ENCODE measurements at places on chromosomes 13 and 19. TPM values are rescaled to one million over a fixed set of nuclear protein-coding genes. Genes with fewer than 3 reads are reported as not detected.

Gene SLC17A7
- 0.16 TPM for total RNA-seq

Gene HSH2D
- total RNA-seq, result 43.5 TPM

Gene PSG3
- not detected for total RNA-seq

Gene CBY2
- total RNA-seq, result not detected

Gene KLF2
- total RNA-seq, result 2.7 TPM

Gene ZNF222
- 0.99 TPM for total RNA-seq

Gene VSTM2B
- total RNA-seq, result not detected

Gene PDX1
- not detected for total RNA-seq

Gene NKG7
- 332 TPM for total RNA-seq

Gene B9D2
- 6.2 TPM for total RNA-seq

Gene RASIP1
- 1.0 TPM for total RNA-seq

Gene ZNF91
- total RNA-seq, result 26.5 TPM

DNA sequence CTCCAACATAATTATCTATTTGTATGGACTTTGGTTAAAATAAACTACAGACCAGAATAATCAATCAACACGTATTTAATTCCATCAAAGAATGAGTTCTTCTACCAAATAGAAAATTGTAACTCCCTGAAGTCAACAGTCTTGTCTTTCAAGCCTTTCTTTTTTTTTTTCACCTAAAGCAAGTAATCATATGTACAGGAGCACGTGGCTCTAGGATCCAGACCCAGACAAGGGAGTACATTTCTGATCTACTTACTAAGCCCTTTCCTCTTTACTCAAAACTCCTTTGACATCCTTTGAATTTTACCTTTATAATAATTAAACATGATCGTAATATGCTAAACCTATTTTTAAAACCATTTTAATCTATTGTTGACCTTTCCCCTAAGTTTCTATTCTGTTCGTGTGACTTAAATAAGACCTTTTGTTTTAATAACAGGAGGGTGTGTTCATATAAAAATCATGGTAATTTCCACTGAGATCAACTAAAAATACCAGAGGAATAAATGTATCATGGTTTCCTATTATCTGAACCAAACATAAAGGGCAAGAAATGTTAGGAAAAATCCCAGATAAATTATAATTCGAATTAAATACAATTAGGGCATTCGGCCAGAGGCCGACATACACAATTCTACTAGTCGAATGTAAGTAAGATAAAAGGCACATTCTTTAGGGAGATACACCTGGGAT lies 1.7 kb downstream of the SLC7A1 start:
- no peak for DNase-seq

GRCh38 chr13:71148396-71148795 lies 718.6 kb downstream of the DACH1 start:
- DNase-seq, result no peak

DNA sequence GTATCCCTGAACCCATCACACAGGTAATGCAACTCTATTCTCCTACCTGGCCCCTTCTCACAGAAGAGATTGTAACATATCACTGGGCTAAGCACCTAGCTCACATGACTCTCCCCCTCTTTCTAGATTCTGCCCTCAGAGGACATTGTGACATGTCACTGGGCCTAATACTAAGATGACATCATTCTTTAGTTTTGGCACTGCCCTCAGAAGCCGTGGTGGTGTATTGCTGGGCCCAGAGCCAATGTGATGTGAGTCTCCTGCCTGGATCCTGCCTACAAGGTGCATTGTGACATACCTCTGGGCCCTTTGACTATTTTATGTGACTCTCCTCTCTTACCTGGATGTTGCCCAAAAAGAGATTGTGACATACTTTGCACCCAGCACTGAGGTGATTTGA lies 21.4 kb upstream of the ZNF730 start:
- no peak for DNase-seq

GRCh38 chr13:38577048-38577447 lies 109.8 kb upstream of the FREM2 start:
- no peak for DNase-seq

DNA sequence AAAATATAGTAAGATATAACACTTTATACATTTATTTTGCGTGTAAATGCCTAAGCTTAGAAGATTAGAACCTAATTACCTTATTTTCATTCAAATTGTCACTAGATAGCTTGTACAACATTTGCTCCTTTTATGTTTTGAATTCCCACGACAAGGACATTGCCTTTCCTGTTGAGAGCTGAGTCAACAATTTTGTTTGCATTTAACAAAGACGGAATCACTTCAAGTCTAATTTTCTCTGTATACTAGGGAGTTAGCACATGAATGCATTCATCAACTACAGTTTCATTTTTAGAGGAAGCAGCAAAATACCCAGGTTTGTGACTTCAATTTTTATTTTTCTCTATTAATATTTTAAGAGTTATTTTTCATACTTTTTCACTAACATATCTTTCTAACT lies 48.7 kb upstream of the PCCA start:
- no peak for DNase-seq

GRCh38 chr19:41957838-41958366 lies 1.2 kb downstream of the RABAC1 start:
- DNase-seq, result peak; percentile 27

DNA sequence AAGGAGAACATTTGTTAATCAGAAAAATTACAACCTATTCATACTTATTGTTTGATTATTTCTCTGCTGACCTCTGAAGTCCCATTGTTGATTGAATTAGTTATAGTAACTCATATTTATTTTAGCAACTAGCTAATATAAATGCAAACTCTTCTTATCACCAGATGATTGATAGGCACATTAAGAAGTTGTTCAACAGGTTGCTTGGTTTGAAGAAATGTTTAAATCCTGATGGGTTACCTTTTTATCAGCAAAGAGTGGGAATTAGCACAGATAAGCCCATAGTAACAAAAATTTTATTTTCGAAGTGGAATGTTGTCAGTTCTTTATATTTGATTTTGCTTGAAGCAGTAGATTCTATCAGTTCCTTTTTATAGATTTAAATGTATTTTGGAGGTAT lies 44.4 kb downstream of the KLF5 start:
- DNase-seq, result no peak

DNA sequence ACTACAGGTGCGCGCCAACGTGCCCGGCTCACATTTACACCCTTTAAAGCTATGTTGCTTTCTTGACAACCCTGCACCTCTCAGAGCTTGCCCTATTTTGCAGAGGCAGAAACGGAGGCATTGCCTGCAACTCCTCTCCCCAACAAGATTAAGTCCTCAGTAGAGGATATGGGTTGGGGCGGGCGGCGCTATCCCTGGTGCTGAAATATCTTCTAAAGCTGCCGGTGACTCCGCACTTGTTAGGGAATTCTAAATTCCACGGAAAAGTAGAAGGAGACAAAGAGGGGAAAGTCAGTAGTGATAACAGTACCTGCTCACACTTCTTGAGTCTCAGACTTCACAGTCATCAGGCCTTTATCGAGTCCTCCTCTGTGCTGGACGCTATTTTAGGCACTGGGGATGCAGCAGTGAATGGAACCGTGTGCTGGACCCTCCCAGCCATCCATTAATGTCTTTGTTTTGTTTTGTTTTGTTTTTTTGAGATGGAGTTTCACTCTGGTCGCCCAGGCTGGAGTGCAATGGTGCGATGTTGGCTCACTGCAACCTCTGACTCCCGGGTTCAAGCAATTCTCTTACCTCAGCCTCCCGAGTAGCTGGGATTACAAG lies 18.0 kb downstream of the SLC5A5 start:
- DNase-seq, result no peak

DNA sequence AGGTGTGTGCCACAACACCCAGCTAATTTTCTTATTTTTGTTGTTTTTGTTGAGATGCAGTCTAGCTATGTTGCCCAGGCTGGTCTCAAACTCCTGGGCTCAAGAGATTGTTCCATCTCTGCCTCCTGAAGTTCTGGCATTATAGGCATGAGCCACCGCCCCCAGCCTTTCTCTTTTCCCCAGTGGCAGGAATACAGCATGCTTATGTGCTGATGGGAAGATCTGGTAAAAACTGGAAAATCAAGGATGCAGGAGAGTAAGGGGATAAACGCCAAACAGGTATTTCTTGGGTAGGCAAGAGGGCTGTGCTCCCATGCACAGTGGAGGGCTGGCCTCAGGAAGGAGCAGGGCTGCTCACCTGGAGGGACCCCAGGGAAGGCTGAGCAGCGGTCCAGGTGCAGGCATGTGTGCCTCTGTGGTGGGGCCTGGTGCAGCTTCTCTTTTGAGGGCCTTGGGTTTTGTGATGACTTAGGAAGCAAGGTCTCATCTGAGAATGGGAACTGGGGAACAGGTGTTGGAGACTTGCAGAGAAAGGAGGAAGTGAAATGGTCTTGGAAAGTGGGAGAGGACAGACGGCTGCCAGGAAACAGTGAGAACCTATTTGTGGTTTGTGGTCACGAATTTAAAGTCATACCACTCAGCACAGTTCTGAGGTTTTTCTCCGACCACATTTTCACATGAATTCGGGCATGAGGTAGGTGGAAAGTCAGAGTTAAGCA lies 106.5 kb downstream of the TEX26 start:
- DNase-seq, result peak; percentile 15

GRCh38 chr13:114219392-114219791 lies 15.3 kb upstream of the CDC16 start:
- DNase-seq, result no peak

GRCh38 chr13:25847635-25848626 lies 203.9 kb downstream of the SHISA2 start:
- no peak for DNase-seq

GRCh38 chr13:30502237-30502636 lies 36.5 kb upstream of the HMGB1 start:
- DNase-seq, result no peak

DNA sequence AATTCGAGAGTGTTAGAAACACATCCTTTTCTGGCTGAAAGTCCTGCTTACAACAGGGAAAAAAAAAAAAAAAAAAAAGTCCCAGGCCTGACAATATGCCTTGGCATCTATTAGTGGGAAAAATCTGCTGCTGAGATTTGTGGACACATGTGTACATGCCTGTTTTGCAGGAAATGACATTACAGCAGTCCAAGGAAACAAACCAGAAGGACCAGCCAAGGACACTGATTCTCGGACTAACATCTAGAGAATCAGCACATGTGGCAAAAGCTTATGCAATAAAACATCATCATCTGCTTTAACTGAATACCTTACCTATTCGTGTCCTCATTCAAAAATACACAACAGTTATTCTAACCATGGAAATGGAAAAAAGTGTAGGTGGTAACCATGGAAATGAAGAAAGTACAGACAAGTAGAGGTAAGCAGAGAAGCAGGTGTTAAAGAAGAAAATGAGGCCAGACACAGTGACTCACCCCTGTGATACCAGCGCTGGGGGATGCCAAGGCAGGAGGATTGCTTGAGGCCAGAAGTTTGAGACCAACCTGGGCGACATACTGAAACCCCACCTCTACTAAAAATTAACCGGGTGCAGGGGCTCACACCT lies 9.4 kb upstream of the DPY19L3 start:
- no peak for DNase-seq

DNA sequence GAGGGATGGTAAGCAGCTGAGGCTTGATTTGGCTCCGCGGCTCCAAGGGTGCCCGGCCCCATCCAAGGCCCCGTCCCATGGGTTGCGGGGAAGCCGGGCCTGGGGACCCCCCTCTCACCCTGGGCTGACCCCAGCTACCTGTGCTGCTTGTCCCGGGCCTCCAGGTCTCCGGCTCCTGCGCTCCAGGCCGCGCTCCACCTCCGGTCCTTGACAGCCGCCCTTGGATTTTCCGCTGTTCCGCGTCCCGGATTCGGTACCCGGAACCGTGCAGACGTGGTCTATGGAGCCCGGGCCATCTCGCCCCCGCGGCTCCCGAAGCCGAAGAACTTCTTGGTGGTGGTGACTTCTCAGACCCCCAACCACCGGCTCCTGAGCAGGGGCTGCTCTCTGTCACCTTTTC lies 48.3 kb upstream of the C1QTNF9B start:
- no peak for DNase-seq

DNA sequence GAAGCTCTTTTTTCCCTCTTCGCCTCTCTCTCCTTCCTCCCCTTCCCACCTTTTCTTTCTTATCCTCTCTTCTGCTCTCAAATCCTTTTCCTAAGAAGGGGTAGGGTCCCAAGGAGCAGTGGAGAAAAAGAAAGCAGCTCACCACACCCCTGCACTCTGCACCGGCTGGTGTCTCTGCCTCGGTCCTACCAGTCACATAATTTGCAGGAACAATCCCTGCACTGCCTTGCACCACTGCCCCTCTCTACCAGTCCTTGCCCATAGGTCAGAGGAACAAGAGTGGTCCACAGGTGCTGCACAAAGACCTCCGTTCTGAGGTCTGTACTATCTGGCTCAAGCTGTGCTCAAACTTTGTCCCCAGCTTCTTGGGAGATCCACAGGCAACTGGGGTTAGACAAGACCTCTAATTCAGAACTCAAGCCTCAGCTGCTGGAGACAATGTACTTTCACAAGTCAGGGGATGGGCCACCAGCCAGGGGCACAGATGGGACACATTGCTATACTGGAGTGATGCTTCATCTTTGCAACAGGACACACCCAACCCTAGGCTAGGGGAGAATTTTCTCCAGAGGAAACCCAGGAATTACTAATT lies 125.4 kb upstream of the ZNF507 start:
- no peak for DNase-seq

- no peak for DNase-seq
These were observed 51.8 kb upstream of the IPO5 start for GRCh38 chr13:97901716-97902115.

GRCh38 chr13:50584856-50585580 lies 258.5 kb downstream of the DLEU7 start:
- no peak for DNase-seq

DNA sequence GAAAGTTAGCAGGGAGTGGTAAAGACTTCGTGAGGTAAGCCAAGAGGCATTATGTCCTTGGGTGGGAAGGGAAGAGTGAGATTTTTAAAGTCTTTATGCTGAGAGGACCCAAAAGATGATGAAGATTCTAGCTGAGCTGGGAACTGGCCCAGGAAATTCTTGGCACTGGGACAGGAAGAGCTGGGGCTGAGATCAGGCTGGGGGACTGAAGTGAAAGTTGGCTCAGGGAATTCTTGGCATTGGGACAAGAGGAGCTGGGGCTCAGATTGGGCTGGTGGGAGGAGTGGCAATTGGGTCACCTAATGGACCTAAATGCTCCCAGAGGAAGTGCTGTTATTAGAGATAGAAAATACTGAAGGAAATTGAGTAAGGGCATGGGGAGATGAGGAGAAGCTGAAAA lies 8.8 kb downstream of the SCEL start:
- DNase-seq, result no peak

- DNase-seq, result no peak
These were observed 722 bp downstream of the HSD11B1L start for GRCh38 chr19:5681391-5682106.

DNA sequence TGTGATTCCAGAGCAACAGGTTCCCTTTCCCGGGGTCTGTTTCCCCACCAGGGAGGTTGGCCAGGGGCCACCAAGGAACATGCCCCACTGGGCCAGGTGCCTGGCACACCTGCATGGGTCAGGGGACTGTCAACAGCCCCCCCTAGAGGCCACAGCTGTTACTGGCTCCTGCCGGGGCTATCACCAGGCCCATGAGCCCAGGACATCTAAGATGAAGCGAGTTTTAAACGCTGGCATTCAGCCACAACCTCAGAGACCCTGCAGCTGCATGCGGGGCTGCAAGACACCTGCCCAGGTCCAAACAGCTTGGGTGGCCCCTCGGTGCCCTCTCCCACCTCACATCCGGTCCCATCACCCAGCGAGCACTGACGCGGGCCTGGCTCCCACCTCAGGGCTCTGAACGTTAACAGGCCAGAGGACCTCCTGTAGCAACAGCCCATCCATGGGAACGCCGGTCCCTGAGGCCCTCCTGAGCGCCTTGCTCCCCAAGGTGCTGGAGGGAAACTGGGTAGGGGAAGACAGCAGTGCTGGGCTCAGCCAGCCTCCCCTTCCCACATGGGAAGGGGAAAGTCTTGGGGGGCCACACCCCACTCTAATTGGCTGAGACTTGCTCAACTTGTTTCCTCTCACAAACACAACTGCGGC lies 12.0 kb downstream of the KHSRP start:
- no peak for DNase-seq

All from activated T-helper 2 cell treated with anti-CD3 and anti-CD28 coated beads, Interferon-gamma antibody, Interleukin-2, Interleukin-4, amounts not matched to agents 10 μg/mL and 5 μg/mL and 100 μg/mL, durations not matched to agents 14 hours and 24 hours and 36 hours (primary cell).